Activated T-cell treated with anti-CD3 and anti-CD28 coated beads, Interleukin-2, amount 50 U/mL, for 24 hours (primary cell): ENCODE measurements at places on chromosomes 6 and 20.
A peak's percentile ranks its signal among the peaks of the same experiment; 100 is the strongest.

- no peak for DNase-seq
Measured at GRCh38 chr6:34746104-34746846, 11.0 kb upstream of the SNRPC start.

DNA sequence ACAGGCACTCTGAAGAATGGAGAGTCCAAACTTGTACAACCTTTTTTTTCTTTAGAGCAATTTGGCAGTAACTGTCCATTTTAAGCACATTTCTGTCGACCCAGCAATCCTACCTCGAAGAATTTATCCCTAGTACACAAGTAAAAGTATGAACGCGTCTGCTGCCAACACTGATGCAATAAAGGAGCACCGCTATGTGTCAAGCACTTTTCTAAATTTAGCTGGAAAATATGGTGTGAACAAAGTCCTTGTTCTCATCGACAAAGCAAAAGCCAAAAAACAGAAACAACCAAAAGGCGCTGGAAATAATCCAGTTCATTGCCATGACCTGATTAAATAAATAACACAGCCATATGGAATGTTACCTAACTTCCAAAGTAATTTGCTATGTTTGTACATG, 1.1 kb downstream of the DPM1 start:
- no peak for DNase-seq

DNA sequence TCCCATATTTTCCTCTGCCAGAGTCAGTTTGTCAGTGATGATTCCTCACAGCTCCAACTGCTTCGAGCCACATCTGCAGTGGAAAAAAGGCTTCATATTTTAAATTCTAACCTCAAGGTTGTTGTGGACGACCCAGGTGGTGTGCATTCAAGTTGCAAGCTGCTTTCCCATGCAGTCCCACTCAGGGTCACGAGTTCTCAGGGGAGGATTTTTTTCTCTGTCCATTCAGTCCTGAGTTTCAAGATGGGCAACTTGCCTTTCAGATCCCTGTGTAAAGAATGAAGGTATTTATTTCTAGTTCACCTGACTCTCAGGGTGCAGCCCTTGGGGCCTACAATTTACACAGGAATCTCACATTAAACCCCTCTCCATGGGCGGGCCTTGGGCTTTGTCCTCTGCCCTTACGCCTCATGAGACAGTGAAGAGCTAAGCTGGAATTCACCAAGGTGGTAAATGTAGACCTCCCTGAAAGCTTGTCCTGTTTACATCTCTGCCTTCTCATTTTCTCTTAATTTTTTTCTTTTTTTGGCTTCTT, 65.9 kb downstream of the TPD52L1 start:
- DNase-seq: no peak

- DNase-seq: no peak
Measured at GRCh38 chr6:165972139-165972802, 195.4 kb downstream of the TBXT start.

DNA sequence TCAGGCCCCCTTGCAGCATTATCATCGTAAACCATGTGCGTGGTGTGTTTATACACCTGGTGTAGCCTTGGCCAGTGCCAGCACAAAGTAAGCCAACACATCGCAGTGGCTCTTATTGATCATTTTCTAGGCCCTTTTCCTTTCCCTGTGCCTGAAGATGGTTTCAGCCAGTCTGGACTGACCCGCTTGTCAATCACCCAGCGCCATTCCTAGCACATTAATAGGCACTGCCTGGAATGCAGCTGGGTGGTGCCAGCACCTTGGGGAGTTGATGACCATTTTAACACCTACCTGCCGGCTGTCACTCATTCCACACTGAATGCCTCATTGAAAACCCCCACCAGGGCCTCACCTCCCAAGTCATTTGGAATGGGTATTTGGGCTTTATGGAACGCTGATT, 4.9 kb upstream of the UQCC2 start:
- no peak for DNase-seq

DNA sequence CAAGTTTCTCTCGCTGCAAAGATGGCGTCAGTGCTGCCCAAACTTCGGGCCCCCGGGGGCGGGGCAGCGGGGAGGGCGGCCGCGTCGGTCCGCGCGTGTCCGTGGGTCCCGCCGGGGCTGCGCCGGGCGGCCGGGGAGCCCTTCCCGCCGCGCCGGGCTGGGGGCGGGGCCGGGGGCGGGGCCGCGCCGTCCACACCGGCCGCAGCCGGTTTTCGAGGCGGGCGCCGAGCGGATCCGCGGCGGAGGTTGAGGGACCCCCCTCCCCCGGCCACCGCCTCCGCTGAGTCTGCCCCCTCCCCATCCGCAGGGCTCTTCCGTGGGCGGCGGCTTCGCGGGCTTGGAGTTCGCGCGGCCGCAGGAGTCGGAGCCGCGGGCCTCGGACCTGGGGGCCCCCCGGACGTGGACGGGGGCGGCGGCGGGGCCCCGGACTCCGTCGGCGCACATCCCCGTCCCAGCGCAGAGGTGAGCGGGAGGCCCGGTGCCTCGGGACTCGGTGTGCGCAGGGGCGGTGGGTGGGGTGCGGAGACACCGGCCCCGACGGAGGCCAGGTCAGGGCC, 572 bp downstream of the SLC2A4RG start:
- DNase-seq: peak; percentile 69

DNA sequence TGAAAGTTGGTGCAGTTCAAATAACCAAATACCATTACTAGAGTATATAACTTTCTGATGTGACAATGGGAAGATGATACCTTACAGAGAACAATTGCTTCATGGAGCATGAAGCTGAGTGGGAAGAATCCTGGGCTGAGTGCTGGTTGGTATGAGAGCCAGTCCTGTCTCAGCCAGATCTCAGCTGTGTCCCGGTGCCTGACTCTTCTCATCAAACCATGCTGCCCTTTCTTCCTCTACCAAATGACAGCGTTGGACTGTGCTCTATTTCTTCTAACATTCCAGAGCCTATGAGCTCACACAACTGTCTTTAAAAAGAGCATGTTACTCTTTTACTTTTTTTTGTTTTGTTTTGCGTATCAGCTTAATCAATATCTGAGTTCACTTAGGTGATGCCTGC, 27.5 kb upstream of the PBOV1 start:
- DNase-seq: no peak

DNA sequence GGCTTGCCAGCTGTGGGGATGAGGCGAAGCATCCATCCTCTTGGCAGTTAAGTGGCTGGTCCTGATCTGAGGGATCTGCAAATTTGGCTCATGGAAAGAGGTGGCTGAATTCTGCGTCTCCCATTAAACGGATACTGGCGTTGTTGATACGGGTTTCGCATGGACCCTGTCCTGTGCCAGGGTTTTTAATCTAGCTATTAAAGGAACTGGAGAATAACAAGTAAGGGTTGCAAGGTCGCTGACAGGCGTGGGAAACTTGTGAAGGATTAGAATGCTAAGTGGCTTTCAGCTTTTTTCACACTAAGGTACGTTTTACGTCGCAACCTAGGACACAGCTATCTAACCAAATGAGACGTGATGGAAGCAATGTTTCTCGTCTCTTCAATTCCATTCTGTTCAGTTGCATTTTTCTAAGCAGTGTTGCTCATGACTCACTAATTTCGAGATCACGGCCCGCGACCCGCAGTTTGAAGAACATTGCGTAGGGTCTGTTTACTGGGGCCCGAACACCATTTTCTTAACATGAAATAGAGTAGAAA, 852 bp downstream of the GMNN start:
- DNase-seq: no peak

- no peak for DNase-seq
Measured at GRCh38 chr20:474581-474980, 12.2 kb upstream of the TBC1D20 start.

DNA sequence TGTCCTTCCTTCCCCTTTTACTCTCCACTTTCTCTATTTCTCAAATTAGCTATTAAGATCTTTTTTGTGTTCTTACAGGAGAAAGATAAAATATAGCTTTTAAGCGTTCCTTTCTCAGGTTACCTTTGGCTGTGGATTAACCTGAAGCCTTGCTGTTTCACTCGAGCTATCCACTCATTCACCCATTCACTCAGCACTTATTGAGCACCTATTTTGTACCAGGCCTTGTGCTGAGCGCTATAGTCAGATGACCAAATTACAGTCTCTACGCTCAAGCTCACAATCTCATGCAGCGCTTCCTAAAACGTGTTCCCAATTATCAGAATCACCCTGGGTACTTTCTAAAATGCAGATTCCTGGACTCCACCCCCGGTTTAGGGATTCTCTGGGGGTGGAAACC, 1.8 kb upstream of the CEP250 start:
- no peak for DNase-seq

GRCh38 chr20:24043294-24043693, 54.7 kb upstream of the GGTLC1 start:
- DNase-seq: no peak

GRCh38 chr6:163720005-163720404, 305.5 kb downstream of the QKI start:
- DNase-seq: no peak

DNA sequence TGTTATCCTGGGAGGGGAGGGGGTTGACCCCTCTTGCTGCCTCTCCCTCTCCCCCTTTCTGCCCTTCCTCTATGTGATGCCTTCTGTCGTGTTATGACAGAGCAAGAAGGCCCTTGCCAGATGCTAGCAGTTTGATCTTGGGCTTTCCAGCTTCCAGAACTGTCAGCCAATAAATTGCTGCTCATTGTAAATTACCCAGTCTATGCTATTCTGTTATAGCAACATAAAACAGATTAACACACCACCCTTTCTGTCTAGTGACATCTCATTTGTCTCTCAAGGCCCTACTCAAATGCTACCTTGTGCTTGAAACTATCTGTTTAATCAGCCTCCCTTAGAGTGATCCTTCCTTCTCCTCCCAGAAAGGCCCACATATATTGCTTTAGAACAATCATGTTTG, 16.4 kb upstream of the MAP3K4 start:
- DNase-seq: no peak

DNA sequence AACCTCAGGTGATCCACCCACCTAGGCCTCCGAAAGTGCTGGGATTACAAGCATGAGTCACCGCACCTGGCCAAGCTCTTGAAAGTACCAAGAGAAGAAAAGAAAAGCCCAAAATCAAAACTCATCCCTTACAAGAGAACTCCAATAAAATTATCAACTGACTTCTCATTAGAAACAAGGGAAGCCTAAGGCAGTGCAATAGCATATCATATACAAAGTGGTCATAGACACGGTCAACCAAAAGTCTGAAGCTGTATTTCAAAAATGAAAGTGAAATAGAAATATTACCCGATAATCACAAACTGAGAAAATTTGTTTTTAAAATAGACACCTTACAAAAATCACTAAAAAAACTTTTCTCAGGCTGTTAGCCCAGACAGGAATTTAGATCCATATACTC, 1321.1 kb upstream of the GJE1 start:
- no peak for DNase-seq

GRCh38 chr20:64205611-64206026, 41.4 kb downstream of the MYT1 start:
- DNase-seq: no peak

- DNase-seq: no peak
Measured at GRCh38 chr20:64155258-64156135, 8.8 kb upstream of the MYT1 start.

- no peak for DNase-seq
Measured at GRCh38 chr6:37646097-37646864, 51.4 kb downstream of the MDGA1 start.

DNA sequence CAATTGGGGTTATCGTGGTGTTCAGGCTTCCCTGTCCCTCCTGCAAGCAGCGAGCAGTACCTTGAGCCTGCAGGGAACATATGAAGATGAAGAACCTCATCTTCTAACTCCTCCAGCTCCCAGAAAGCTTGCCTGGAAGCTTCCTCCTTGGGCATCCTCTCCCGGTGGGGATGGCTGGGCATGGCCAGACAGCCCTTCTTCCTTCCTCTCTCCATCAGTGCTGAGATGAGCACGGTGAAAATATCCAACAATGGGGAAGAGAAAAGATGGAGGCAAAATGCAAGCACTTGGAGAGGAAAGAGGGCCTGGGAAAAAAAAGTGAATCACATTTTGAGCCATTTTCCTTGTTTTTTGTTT, 107.7 kb upstream of the FOXA2 start:
- no peak for DNase-seq

GRCh38 chr6:108365478-108365877, 70.6 kb downstream of the AFG1L start:
- DNase-seq: no peak

GRCh38 chr20:50521221-50522052, 11.3 kb downstream of the PTPN1 start:
- no peak for DNase-seq

DNA sequence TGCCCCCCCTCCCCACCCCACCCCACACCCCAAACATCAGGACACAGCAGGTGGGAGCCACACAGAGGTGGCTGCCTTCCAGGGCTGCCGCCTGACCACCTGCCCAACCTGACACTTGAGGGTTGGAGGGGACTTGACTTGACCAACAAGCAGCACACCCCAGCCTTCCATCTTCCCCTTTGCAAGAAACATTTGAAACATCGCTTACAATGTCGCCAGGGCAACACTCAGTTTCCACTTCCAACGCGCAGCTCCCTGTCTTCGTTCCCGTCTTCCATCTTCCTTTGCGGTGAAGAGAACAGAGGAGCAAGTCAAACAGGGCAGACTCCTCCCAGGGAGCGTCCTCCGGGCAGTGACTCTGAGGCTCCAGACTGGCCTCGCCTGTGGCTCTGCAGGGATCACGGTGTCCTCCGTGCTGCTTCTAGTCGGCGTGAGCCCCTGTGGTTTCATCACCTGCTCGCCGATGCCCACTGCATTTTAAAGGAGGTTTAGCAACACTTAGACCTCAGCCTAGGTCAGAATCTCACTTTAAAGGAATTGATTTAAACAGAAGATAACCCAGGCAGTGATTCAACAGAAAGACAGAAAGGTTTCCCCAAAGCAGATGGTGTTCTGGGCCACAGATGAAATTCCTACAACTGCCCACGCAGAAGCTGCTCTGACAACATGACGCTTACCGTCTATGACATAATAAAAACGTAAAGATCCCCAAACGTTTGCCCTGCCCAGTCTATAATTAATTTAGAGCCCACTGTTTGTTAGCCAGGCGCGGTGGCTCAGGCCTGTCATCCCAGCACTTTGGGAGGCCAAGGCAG, 130.8 kb downstream of the TAF4 start:
- DNase-seq: no peak

DNA sequence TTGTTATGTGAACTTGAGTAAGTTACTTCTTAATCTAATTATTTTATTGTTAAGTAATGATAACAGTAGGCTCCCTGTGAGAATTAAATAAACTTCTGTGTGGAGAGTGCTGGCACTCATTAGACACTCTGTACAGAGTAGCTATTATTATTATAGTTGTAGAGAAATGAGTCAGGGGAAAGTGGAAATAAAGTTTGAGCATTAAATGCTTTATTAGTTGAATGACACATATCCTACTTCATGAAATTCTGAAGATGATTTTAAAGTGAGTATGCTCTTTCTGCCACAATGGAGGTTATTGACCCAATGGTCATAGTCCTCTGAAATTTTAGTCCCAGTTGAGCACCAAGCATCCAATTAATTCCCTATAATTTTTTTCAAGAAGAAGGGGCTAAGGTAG, 5.9 kb downstream of the ECI2 start:
- DNase-seq: no peak

GRCh38 chr6:159360306-159360705, 191.1 kb downstream of the FNDC1 start:
- DNase-seq: no peak
